ENCODE measurements at places on chromosomes 2 and 18. TPM values are rescaled to one million over a fixed set of nuclear protein-coding genes. Genes with fewer than 3 reads are reported as not detected.

- DNase-seq = no peak
Observed at GRCh38 chr18:49708662-49709346, 104.5 kb downstream of the ACAA2 start.

- no peak for DNase-seq
Observed at GRCh38 chr2:68425503-68425902, 41.6 kb downstream of the FBXO48 start.

DNA sequence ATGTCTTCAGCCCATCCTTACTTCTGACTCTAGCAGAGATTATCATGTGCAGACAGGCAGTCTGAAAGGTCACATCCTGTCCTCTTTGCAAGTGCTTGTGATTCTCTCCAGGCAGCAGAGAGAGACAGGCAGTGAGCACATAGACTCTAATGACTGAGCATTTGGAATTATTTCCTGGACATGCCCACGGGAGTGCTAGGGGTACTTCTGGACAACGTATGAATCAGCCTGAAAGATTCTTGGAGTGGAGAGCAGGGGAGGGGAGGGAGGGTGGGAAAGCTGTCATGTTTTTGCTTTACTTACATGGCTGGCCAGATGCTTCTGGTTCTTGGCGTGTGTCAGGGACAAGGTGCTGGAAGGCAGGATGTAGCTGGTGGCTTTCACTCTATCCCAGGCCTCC, 150.6 kb downstream of the RIF1 start:
- no peak for DNase-seq

- no peak for DNase-seq
Observed at GRCh38 chr2:241386519-241386918, 30.4 kb downstream of the FARP2 start.

DNA sequence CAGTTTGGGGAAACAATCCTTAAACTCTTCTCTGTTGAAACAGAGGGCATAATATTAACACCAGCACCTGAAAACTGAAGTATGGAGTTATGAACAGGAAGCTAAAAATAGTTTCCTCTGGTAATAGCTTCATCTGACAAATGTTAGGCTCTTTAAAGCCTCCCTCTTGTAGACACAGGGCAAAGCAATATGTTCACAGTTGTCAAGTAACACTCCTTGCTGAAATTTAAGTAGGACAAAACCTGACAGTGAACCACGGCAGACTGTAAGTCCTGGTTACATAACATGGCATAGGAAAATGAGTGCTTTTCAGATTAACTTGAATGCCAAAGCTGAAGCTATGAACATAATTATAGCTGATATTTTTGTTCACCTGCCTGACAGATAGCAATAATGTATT, 172.9 kb downstream of the CMPK2 start:
- no peak for DNase-seq

KCNS3 gene
- 23.0 TPM for polyA plus RNA-seq

DNA sequence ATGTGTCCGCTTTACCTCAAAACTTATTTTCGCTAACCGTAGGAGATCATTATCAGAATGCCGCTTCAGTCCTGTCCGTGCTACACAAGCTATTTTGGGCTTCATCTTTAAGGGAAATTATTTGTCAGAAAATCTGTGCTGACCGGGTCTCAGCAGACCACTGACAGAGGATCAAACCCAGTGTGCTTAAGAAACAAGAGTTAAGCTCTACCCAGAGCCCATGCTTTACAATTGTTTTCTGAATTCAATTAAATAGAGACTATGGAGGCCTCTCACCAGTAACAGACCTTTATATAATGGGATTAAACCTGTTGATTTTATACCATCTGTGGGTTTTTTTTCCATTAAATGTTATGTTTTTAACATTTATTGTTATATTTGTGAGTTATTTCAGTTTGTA, 1956.7 kb upstream of the PIK3C3 start:
- DNase-seq = no peak

SEMA4C gene
- polyA plus RNA-seq = 47.5 TPM

- DNase-seq = no peak
Observed at GRCh38 chr2:154696369-154696768, 2.1 kb upstream of the KCNJ3 start.

DNA sequence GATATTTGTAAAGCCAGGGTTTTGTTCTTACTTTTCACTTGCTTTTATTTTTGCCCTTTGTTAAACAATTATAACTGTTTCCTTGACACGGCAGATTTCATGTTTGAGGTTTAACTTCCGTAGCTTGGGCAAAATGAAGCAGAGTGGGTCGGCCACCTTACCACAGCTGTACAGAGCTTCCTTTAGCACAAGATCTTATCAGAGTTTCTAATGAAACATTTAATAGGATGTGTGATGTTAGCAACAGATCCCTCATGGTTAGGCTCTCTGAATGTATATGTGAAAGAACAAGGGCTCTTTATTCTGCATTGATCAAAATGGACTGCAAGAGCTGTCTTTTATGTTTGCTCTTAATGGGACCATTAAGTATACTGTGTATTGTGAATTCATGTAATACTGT, 22.3 kb downstream of the RNF125 start:
- DNase-seq = no peak

KCNIP3 gene
- polyA plus RNA-seq = 0.33 TPM

SERPINB13 gene
- polyA plus RNA-seq = not detected

GRCh38 chr2:85548608-85548900, 9.6 kb downstream of the MAT2A start:
- no peak for DNase-seq

DNA sequence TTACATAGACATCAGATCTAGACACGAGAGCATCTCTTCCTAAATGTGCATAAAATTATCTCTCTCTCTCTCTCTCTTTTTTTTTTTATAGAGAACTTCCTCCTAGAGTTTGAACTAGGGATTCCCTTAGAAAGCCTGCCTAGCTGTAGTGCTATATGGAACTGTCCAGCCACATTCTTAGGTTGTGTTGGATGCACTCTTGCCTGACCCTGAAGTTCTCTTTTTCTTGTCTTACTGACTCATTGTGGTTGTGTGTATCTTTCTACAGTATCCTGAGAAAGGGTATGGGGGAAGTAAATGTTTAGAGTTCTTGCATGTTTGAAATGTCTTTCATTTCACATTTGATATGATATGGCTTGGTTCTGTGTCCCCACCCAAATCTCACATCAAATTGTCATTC, 368.2 kb downstream of the CDH2 start:
- DNase-seq = no peak

All from H1 (cell line).